T-cell (primary cell): ENCODE measurements at places on chromosomes 7 and 10.

- no peak for DNase-seq
Measured at GRCh38 chr7:111173990-111174389, 83.1 kb downstream of the LRRN3 start.

- no peak for DNase-seq
Measured at GRCh38 chr7:100087055-100087750, 1.6 kb upstream of the COPS6 start.

DNA sequence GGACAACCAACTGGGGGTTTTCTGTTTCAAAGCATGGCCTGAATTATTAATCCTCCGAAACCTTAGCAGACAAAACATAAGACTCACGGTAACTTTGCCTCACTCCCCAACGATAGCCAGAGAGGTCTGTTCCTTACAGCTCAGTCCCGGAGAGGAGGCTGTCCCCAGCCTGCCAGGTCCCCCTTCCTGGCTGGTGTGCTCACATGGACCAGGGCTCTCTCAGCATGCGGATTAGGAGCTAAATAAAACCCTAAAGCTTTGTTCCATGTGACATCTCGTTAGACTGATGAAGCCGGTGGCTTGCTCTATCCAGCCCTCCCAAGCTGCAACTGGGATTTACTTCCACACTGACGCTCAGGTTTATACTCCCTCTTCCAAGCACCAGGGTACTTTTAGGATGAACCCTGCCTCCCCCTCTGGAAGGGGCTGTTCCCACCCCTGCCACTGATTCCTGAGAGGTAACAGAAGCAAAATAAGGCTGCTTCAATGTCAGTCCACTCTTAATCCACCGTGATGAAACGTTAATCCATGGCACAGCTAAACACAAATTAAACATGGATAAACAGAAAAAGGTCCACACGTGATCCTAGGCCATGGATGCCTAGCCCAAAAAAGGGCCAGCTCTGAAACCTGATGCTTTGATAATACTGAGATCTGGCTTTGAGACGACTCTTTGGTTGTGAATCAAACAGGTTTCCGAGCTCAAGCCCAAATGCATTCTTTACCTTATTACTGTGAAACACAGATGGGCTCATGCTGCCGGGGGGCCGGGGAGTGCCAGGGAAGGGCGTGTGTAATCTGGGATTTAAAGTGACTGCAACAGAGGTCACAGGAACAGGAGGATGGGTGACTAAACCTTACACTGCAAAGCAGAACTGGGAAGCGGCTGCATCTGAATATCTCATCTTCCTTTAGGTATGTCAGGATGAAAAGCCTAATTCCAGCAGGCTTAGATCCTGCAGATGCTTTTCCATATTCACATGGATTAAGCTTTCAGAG, 86.2 kb downstream of the ZRANB1 start:
- DNase-seq, result no peak

- DNase-seq, result no peak
Measured at GRCh38 chr10:130432850-130433249, 296.7 kb downstream of the GLRX3 start.

DNA sequence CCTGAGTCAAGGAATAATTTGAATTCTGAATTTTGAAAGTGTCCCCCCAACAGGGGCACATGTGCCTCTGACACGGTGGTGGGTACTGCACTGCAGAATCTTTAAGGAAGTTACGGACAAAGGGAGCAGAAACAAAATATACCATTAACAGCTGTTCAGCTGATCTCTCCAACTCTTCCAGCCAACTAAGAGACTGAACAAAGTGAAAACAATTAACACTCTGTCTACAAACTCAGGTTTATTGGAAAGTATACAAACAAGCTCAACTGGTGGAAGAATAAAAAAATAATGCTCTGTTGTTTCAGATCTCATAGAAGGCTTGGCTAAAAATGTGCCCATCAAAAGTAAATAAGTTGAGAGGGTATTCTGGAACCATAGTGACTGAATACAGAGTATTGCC, 34.4 kb downstream of the ASB4 start:
- DNase-seq, result no peak

DNA sequence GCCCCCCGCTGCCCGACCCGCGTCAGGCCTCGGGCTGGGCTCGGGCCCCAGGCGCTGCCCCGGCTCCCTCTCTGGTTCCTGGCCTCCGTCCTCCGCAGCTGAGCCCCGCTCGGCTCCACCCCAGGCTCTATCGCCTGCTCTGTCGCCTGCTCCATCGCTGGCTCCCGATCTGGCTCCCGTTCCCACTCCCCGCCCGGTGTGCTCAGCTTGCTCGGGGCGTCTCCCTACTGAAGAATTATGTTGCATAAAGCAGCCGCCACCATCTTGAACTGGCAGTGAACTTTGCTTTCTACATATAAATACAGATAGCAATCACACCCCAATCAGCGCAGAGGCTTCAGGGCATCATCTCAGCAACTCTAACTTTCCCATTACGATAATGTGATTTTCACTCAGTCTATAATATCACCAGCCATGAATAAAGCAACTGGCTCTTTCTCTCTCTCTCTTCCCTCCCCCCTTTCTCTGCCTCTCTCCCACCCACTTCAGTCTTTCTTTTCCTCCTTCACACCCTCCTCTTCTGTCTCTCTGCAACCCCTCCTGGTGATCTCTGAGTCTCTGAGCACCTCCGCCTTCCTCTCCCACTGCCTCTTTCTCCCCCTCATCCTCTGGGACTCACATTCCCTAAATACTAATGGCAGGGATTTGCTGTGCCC, 43.3 kb upstream of the BTRC start:
- DNase-seq, result no peak

DNA sequence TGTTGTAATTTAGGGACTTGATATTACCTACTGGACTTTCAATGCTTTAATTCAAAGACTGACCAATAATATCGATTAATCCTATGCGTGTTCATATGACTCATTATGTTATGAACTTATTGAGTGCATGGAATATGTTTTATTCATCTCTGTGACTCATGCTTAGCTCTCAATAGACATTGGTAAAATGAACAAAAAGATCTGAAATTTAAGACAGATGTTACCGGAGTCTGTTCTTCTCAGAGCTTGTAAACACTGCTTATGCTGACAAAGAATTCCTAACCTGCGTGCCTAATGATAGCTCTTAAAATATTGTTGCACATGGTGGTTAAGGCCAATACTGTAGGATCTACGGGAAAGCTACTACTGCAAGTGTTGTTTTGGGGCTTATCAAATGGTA, 131.5 kb upstream of the ACBD5 start:
- no peak for DNase-seq

DNA sequence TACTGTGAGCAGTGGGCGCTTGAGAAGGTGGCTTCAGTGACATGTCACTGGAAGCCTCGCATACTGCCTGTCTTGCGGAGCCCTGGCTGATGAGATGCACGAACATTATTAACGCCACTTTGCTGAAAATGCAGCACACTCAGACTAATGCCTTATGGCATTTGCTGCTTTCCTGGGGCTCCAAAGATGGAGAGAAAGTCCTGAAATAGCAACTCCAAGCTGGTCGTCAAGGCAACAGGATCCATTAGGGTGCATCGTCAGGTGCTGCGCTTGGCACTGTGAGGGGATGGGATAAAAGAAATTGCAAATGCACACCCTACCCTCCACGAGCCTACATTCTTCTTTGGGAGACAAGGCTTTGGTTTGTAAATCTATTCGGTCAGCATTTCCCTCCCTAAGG, 592.5 kb downstream of the TYW1 start:
- no peak for DNase-seq

DNA sequence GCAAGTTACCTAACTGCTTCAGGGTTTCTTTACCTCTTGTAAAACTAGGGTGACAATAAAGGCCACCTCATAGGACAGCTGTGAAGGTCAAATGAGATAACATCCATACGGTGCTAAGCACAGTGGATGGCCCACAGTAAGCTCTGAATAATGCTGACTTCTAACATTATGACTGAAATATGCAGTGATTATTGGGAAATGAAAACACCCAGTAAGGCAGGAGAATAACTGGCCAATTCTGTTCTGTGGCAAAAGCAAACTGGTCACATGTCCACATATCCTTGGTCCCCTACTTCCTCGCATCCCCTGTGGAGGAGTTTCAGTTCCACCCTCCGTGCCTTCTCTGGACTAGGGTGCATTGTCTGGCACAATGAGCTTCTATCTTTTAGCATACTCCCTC, 1.4 kb downstream of the CUBN start:
- DNase-seq, result no peak

GRCh38 chr10:36761121-36761520, 364.3 kb upstream of the ANKRD30A start:
- DNase-seq, result no peak

- DNase-seq, result no peak
Measured at GRCh38 chr7:1533547-1534329, 3.2 kb downstream of the MAFK start.

DNA sequence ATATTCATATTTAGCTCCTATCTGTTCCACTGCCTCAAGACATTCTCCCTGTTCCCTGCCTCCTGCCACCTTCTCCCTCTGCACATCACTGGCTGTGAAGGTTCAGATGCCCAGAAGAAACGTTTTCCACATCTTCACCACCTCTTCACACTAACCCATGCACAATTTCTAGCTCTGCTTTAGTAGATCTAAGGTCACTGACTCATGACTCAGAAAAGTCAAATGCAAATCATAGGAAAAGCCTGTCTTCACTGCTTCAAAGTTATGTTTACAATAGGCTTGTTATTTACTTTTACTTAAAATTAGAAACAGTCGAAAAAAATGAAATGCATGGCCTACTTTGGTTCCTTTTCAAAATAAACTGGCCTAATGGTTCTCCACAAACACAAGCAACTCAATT, 2.5 kb downstream of the SCRN1 start:
- DNase-seq, result no peak

GRCh38 chr10:69712342-69712741, 82.3 kb downstream of the FAM241B start:
- DNase-seq, result no peak

GRCh38 chr7:116726713-116727431, 54.9 kb downstream of the MET start:
- DNase-seq, result no peak

DNA sequence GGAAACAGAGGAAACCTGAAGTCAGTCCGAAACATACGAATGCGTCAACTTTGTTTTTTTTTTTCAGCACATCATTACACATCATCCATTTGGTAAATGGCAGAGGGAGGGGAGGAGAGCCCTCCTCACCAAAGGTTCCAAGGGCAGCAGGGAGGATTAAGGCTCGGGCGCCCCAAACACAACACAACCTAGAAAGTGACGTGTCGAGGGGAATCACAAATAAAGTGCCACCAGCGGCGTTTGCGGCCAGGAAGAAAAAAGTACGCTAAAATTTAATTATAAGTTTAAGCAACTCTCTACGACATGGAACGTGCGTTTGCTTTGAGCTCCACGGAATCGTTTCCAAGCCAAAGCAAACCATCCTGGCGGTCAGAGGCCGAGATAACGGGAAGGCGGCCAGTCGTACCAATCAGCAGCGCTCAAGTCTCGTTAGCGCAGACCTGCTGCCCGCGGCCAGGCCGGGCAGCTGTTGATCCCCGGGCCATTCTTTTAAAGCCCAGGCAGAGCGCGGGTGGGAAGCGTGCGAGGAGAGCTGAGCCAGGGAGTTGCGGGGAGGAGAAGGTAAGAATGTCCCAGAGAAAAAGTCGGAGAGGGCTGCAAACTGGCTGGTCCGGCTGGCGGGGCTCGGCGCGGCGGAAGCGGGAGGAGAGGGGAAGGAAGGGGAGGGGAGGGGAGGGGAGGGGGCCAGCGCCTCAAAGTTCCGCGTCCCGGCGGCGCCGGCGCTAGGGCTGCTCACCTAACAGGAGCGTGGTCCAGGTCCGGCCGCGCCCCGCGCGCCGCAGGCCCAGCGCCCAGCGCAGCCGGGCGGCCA, 719 bp downstream of the DPY19L1 start:
- DNase-seq, result peak; percentile 43

- no peak for DNase-seq
Measured at GRCh38 chr7:2191016-2191415, 41.7 kb downstream of the MAD1L1 start.

- no peak for DNase-seq
Measured at GRCh38 chr10:61302124-61302523, 151.1 kb downstream of the TMEM26 start.

- DNase-seq, result peak; percentile 67
Measured at GRCh38 chr10:72087969-72088888, at the start of gene SPOCK2. Gene SPOCK2, minus strand, starts transcription at chr10:72088551. Its CDS starts 223 bp downstream, at chr10:72088328.
